Memory B cell (primary cell): ENCODE measurements at places on chromosomes 4 and X.

DNA sequence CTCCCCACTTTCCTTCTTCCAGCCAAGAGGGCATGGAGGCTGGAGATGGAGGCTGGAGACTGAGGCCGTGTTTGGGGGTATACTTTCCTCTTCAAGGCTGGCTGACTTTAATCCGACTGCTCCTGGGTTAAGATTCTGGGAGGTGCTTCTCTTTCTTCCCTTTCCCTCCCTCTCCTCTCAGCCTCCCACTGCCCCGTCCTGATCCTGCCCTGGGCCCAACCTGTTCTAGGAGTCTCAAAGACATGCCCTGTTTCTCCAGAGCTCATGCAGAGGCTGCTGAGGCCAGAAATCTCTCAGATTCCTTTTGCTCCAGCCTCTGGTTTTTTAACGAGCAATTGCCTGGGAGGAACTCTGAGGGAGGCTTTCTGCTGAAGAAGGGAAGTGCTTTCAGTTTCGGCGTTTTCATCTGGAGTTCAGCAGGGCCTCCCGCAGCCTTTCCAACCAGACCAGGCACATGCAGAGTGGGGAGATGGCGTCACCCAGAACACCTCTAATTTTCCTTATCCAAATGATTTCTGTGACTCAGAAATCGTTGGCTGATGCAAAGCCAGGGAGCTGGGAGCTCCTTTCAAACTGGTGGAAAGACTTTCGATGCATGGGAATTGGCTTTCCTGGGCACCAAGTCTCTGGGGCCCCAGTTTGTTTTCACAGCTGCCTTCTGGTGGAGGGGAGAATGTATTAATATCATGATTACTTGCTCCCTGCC is 34.5 kb upstream of the FAM9C start:
- no peaks in the 10 kb centered on the region for H3K36me3 ChIP-seq
- DNase-seq = no peak
- peak overlapping the region; percentile 93 for H3K27ac ChIP-seq
- H3K4me1 ChIP-seq = peaks cover 49% of the 10 kb centered on the region
- H3K27me3 ChIP-seq = no peaks in the 10 kb centered on the region
- H3K4me3 ChIP-seq = peak overlapping the region; percentile 59

- DNase-seq = no peak
- H3K4me3 ChIP-seq = no peak overlapping the region
- no peaks in the 10 kb centered on the region for H3K27me3 ChIP-seq
- no peak overlapping the region for H3K27ac ChIP-seq
These were observed 76.9 kb upstream of the CAMK2D start for GRCh38 chr4:113838460-113838859.

- no peaks in the 10 kb centered on the region for H3K27me3 ChIP-seq
- H3K36me3 ChIP-seq = no peaks in the 10 kb centered on the region
- no peak overlapping the region for H3K27ac ChIP-seq
- DNase-seq = no peak
These were observed 350.1 kb downstream of the AR start for GRCh38 chrX:67893931-67894330.

- no peaks in the 10 kb centered on the region for H3K4me1 ChIP-seq
- no peak overlapping the region for H3K27ac ChIP-seq
- H3K4me3 ChIP-seq = no peak overlapping the region
- H3K36me3 ChIP-seq = no peaks in the 10 kb centered on the region
- DNase-seq = no peak
These were observed 65.1 kb downstream of the USP11 start for GRCh38 chrX:47297874-47298273.

- H3K36me3 ChIP-seq = no peaks in the 10 kb centered on the region
- DNase-seq = no peak
- no peaks in the 10 kb centered on the region for H3K27me3 ChIP-seq
- no peak overlapping the region for H3K4me3 ChIP-seq
These were observed 1577.0 kb upstream of the TENM3 start for GRCh38 chr4:180665994-180666824.

DNA sequence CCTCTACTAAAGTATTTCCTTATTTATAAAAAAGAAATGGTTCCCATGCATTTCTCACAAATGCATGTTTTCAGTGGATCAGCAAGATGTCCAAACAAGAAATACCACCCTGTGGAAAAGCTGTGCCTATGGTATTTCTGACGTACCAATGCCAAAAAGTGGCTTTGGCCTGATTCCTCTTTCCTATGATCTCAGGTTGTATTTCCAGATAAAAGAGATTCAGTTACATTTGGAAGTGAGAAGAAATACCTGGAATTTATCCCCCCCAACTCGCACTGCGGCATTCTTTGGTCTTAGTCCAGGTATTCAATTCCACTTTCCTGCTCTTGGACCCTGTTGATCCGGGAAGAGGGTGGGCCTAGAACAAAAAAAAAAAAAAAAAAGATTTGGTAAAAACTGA is 815.9 kb upstream of the FRG1 start:
- H3K4me3 ChIP-seq = no peak overlapping the region
- DNase-seq = no peak
- H3K36me3 ChIP-seq = no peaks in the 10 kb centered on the region
- no peak overlapping the region for H3K27ac ChIP-seq

DNA sequence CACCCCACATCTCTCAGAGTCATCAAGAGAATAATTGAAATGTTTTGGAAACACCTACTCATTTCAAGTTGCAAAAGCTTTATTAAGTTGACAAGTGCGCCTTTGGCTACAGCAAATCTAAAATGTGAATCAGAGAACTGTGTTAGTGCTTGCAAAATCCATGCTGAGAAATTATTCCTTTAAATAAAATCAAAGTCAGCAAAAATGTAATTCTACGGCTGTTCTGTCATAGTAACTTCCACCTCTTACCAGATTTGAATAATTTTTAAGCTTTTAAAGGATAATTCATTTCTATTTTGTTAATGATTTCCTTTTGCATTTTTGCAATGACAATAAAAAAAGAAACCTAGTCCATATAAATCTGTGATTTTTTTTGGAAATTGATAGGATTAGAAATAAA is 1779.1 kb downstream of the STIM2 start:
- H3K4me1 ChIP-seq = no peaks in the 10 kb centered on the region
- no peak for DNase-seq
- H3K27ac ChIP-seq = no peak overlapping the region
- no peak overlapping the region for H3K4me3 ChIP-seq

- peaks cover 6% of the 10 kb centered on the region for H3K27me3 ChIP-seq
- DNase-seq = no peak
- no peak overlapping the region for H3K4me3 ChIP-seq
- peaks cover 6% of the 10 kb centered on the region for H3K4me1 ChIP-seq
- no peaks in the 10 kb centered on the region for H3K36me3 ChIP-seq
These were observed 23.9 kb downstream of the C4orf54 start for GRCh38 chr4:99633772-99634171.

GRCh38 chr4:105686571-105686970 is 21.9 kb downstream of the INTS12 start:
- no peaks in the 10 kb centered on the region for H3K4me1 ChIP-seq
- no peak overlapping the region for H3K4me3 ChIP-seq
- no peaks in the 10 kb centered on the region for H3K27me3 ChIP-seq
- no peak for DNase-seq
